ENCODE measurements at places on chromosomes 12 and 14. TPM values are rescaled to one million over a fixed set of nuclear protein-coding genes. Genes with fewer than 3 reads are reported as not detected.
A peak's percentile ranks its signal among the peaks of the same experiment; 100 is the strongest.

DNA sequence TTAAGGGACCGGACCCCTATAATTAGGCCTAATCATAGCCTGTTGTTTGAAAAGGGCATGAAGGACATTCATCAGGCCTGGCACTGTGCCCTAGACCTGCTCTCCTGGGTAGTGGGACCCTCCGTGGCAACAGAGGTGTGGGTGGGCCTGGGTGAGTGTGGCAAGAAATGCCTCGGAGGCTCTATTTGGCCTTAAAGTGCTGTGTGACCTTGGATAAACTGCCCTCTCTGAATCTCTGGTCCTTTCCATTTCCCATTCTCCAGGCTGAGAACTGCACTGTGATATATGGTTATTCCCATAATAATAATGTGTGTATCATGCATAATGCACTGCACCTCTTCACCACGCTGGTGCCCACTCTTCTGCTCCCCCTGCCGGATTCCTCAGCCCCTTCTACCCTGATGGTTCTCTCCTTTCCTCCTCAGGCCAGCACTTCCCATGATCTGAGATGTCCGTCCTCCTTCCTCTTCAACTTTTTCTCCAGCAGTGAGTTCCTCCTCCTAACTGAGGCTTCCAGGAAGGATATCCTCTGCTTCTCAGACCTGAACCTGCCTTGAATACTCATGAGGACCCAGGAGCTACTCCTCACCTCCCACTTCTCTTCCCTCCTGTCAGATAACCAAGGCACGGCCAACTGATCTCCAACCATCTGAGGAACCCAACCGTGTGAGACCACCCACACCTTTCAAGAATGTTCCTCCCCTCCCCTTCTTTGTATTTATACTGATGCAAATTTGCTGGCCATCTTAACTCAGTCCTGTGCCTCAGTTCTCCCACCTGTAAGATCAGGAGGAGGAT lies 111.0 kb upstream of the PZP start:
- no peak overlapping the region for H3K27ac ChIP-seq
- no peaks in the 10 kb centered on the region for H3K27me3 ChIP-seq
- DNase-seq, result no peak
- no peak overlapping the region for H3K4me3 ChIP-seq
- H3K4me1 ChIP-seq, result peaks cover 8% of the 10 kb centered on the region

GRCh38 chr14:68789821-68790643 lies 2.8 kb downstream of the ZFP36L1 start:
- peak; percentile 23 for DNase-seq
- H3K36me3 ChIP-seq, result peaks cover 74% of the 10 kb centered on the region
- H3K27me3 ChIP-seq, result peaks cover 88% of the 10 kb centered on the region
- peak overlapping the region; percentile 98 for H3K27ac ChIP-seq

DNA sequence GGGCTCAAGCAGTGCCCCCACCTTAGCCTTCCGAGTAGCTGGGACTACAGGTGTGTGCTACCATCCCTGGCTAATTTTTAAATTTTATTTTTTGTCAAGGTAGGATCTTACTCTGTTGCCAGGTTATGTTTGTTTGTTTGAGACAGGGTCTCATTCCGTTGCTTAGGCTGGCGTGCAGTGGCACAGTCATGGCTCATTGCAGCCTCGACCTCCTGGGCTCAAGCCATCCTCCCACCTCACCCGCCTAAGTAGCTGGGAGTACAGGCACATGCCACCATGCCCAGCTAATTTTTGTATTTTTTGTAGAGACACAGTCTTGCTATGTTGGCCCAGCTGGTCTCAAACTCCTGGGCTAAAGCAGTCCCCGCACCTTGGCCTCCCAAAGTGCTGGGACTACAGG lies 83.3 kb upstream of the KCNH3 start:
- peaks cover 5% of the 10 kb centered on the region for H3K4me1 ChIP-seq
- no peak overlapping the region for H3K27ac ChIP-seq
- H3K4me3 ChIP-seq, result no peak overlapping the region

Gene SIX6
- total RNA-seq, result not detected

GRCh38 chr12:59578254-59578653 lies 17.6 kb upstream of the SLC16A7 start:
- H3K4me3 ChIP-seq, result no peak overlapping the region
- no peak for DNase-seq
- H3K4me1 ChIP-seq, result no peaks in the 10 kb centered on the region
- H3K27me3 ChIP-seq, result peaks cover 5% of the 10 kb centered on the region

DNA sequence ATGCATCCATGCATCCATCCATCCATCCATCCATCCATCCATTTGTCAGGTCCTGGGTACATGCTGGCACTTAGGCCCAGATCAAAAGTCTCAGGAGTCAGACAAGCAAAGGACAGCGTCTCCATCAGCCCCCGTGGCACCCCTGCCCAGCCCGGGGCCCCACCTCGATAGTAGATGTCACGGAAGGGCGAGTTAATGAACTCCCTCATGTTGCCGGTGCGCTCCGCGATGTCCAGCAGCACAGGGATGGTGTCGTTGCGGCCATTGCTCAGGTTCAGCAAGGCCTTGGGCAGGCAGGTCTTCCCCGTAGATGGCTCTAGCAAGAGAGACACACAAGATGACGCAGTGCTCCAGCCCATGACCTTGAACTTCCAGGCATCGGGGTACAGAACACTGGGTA lies 30.4 kb downstream of the TRPV4 start:
- H3K36me3 ChIP-seq, result no peaks in the 10 kb centered on the region
- DNase-seq, result no peak
- H3K27me3 ChIP-seq, result no peaks in the 10 kb centered on the region
- no peak overlapping the region for H3K4me3 ChIP-seq
- H3K4me1 ChIP-seq, result no peaks in the 10 kb centered on the region

Gene CEP170B
- total RNA-seq, result 14.0 TPM

Gene PRH2
- not detected for total RNA-seq

GRCh38 chr12:71840231-71840847 lies 780 bp downstream of the TBC1D15 start:
- peaks cover 8% of the 10 kb centered on the region for H3K27me3 ChIP-seq
- H3K36me3 ChIP-seq, result no peaks in the 10 kb centered on the region
- peaks cover 16% of the 10 kb centered on the region for H3K4me1 ChIP-seq

DNA sequence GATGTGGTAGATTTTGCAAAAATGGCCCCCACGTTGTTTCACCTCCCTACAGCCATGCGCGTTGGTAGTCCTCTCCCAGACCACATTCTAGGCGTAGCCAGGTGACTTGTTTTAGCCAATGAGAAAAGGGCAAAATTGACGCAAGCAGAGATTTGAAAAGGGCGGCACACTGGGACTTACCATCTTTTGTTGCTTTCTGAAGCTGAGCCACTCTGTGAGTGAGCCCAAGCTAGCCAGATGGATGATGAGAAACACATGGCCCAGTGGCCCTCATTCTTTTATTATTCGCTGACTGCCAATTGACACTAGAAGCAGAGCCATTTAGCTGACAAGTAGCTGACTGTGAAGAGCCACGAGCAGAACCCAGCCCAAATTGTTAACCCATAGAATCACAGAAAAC lies 142.0 kb upstream of the GZMB start:
- no peak overlapping the region for H3K27ac ChIP-seq
- peaks cover 23% of the 10 kb centered on the region for H3K27me3 ChIP-seq
- no peak for DNase-seq
- H3K4me1 ChIP-seq, result no peaks in the 10 kb centered on the region

DNA sequence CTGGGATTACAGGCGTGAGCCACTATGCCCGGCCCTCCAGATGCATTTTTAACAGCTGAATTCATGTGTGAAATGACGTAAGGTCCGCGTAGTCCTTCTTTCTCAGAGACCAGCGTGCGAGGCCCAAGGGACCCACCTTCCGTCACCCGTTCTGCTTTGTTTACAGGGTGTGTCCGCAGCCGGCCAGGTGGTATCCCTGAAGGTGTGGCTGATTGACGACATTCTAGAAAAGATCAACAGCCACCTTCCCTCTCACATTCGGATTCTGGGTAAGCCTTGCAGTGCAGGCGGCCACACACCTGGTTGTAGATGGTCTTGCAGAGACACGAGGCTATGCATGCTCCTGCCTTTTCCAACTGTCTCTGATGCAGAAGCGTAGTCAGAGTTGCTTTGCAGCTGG lies 9.9 kb downstream of the PUS1 start:
- peaks cover 14% of the 10 kb centered on the region for H3K36me3 ChIP-seq
- H3K4me1 ChIP-seq, result no peaks in the 10 kb centered on the region
- DNase-seq, result no peak
- H3K27me3 ChIP-seq, result no peaks in the 10 kb centered on the region

DNA sequence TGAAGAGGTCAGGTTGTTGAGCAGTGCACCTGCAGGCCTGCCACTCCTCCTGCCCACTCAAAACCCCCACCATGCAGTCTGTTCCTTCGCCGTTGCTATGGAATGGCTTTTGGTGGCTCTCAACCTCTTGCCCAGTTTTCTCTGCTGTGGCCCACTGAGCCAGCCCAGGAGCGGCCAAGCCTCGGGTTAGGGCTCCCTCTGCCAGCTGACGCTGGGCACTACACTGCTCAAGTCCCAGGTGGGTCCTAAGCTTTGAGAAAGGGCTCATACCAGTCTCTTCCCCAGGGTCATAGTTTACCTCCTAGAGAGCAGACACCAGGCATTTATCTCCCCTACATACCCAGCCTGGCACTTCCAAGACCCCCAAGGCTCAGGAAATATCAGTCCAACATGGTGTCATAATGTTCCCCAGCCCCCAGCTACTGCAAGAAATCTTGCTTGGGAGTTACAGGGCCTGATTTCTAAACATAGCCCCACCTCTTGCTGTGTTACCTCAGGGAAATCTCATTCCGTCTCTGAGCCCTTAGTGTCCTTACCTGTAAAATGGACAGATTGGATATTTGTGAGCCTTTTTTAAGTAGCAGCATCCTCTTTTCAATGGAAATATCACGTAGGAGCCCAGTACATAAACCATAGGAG lies 59.4 kb downstream of the TSPAN11 start:
- H3K27me3 ChIP-seq, result no peaks in the 10 kb centered on the region
- no peaks in the 10 kb centered on the region for H3K36me3 ChIP-seq
- no peak overlapping the region for H3K27ac ChIP-seq
- peak overlapping the region; percentile 19 for H3K4me3 ChIP-seq
- peak; percentile 57 for DNase-seq
- peaks cover 11% of the 10 kb centered on the region for H3K4me1 ChIP-seq

Measured in neural crest cell (in vitro differentiated cells).